Stimulated activated CD8-positive, alpha-beta memory T cell treated with anti-CD3 and anti-CD28 coated beads, Interleukin-15, amount 100 ng/mL, for 4 hours (primary cell): ENCODE measurements at places on chromosomes 2 and 18.

DNA sequence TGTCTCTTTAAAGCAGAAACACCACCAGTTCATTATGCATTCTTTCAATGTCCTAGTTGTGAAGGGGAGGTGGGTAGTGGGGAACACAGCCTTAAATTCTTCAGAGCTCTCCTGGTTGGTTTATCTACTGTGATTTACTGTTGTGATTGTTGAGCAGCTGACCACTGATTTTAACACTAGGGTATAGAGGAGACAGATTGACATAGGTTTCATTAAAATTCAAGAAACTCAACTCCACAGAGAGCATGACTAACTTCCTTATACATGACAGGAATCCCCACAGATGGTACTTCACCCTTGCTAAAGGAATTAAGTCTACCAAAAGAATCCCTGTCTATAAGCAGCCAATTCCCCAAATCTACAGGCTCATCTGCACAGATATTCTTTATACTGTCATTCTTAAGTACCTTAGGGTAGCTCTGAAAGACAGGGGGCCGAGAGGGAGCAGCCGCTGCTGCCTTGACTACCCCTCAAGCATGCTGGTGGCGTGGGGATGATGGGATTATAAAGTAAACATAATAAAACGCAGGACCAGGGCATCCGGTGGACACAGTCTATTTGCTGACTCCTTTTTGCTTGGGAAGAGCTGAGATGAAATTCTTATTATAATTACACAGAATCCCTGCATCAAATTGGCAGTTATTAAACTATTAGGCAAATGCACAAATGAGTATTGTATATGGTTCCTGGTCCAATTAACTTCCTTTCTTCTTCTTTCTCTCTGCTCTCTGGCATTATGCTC lies 1377.6 kb upstream of the PIK3C3 start:
- no peak for DNase-seq

- no peak for DNase-seq
Measured at GRCh38 chr18:24985586-24985985, 366.4 kb downstream of the ZNF521 start.

GRCh38 chr2:228063558-228063957 lies 117.9 kb downstream of the SPHKAP start:
- no peak for DNase-seq

GRCh38 chr18:79585395-79586370 lies 93.9 kb upstream of the CTDP1 start:
- no peak for DNase-seq

DNA sequence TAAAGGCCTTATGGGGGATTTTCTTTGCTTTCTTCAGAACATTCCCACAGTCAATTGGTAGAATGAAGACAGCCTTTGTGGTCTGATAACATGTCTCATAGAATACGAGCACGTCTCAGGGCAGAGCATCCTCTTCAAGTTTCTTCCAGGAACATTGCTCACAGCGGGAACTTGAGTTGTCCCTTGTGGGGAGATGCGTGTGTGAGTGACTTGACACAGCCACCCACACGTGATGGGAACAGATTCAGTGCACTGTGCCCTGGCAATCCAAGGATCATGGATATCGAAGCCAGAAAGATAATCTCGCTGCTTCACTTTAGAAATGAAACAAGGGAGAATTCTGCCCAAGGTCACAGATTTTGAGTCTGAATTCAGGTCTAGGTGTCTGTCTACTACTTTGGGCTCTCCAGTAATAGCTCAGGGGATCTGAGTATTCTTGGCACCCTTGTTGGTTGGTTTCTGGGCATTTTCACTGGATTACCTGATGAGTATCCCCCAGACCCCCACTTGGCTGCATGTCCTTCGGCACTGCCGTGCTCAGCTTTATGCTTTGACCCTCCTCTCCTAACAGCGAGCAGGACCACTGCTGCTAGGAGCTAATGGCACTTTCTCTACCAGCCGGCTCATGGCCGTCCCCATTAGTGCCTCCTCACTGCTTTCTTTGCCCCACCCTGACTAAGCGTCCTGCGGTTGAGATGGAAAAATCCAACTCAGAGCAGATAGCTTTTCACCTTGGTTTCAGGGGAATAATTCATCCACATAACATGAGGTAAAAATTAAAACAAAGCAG lies 75.9 kb upstream of the FOSL2 start:
- DNase-seq: no peak

- no peak for DNase-seq
Measured at GRCh38 chr2:48619526-48619925, 1.9 kb downstream of the GTF2A1L start.
